ENCODE measurements at places on chromosomes 12 and 14.

DNA sequence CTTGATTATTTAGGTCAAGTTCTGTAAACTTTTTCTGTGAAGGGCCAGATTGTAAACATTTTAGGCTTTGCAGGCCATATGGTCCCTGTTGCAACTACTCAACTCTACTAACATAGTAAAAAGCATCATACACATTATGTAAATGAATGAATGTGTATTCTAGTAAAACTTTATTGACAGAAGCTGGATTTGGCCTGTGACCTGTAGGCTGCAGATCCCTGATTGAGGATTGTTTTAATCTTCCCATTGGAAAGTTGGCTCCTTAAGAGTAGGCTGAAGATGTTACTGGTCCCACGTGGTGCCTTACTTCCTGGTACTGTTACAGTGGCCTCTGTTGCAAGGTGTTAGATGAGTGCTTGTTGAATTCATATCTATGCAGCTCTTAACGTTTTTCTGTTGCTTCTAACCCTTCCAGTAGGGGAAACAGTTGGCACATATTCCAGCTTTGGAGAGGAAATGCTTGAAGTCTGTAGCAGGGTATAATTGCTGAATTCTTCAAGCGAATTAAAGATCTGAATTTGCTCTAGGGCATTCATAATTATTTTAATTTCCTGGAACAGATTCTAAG is 133.6 kb upstream of the DNM1L start:
- DNase-seq, result no peak

DNA sequence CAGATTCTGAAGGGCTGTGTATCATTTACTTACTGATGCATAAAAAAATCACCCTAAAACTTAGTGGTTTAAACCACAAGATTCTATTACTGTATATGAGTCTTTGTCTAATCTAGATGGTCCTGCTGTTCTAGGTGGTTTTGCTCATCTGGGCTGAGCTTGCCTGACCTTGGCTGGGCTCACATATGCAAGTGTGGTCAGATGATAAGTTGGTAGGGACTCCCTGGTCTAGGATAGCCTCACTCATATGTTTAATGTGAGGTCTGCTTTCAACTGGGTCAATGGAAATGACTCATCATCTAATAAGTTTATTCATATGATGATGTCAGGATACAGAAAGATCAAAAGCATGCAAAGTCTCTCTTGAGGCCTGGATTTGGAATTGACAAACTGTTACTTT is 887.8 kb downstream of the TRHDE start:
- no peak for DNase-seq

GRCh38 chr14:50242566-50243310 is 11.4 kb upstream of the SOS2 start:
- no peak for DNase-seq

DNA sequence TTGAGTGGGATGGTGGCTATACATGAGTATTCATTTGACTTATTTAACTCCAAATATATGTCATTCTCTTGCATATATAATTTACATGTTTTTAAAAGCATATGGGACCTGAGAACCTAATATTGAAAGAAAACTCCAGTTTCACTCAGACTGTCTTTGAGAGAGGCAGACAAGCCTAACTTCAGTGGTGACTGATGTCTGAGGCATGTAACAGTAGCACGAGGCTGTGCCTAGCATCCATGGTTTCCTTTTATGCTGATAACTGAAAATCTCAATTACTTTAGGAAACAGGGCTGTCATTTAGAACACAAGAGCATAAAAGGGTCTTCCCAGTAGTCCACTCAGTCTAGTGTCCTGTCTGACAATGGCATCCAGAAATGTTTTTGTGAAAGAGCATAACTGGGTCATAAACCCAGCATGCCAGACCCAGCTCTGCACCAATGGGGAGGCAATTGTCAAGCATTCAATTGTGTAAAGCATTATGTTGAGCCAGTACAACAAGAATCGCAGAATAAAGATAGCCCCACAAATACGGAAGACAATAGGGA is 24.3 kb downstream of the MAPK1IP1L start:
- no peak for DNase-seq

DNA sequence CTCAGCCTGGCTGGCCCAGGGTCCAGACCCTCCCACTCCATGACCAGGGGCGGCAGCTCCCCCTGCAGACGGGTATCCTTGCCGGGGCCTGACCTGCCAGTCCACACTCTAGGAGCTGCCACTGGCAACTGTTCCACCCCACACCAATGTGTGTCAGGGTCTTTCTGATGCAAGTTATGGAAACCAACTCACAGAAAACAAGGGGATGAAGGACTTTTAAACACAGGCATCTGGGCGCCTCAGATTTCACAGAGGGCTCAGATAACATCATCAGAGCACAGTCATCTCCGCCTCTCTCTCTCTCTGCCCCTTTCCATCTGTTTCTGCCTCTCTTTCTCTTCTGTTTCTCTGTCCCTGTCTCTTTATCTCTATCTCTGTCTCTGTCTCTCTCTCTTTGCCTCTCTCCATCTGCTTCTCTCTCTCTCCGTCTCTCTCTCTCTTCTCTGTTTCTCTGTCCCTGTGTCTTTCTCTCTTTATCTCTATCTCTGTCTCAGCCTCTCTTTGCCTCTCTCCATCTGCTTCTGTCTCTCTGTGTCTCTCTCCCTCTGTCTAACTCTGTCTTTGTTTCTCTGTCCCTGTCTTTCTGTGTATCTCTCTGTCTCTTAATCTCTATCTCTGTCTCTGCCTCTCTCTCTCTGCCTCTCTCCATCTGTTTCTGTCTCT is 67.4 kb upstream of the FBRSL1 start:
- peak; percentile 62 for DNase-seq

- peak; percentile 51 for DNase-seq
Observed at GRCh38 chr14:28754209-28754985, 12.2 kb upstream of the FOXG1 start.

DNA sequence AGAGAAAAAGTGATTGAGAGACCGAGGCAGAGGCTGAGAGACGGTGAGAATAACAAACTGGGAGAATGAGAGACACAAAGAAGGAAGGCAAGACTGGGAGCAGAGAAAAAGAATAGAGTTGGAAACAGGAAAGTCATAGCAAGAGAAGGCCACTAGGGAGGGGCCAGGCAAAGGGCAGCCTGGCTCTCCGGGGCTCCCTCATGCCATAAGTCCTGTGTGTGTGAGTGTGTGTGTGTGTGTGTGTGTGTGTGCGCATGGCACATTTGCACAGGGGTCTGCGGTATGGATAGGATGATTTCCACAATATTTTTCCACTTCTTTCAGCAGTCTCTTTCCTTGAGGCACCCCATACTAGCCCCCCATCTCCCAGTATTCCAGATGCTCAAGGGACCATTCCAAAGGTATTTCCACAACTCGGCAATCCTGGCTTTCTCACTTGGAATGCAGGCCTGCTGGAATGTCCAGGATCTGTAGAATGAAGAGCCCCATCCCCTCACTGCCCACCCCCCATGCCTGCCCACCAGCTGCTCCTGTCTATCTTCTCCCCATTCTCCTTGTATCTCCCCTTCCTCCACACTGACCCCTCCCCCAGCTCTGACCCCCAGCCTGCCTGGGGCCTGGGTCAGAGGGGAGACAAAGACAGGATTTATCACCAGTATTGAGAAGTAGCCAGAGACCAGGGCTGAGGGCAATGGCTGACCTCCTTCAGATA is 9.0 kb downstream of the GPR84 start:
- peak; percentile 64 for DNase-seq

- DNase-seq, result no peak
Observed at GRCh38 chr12:49577589-49578315, 9.8 kb upstream of the MCRS1 start.

GRCh38 chr12:17304503-17305347 is 698.8 kb upstream of the LMO3 start:
- no peak for DNase-seq

- DNase-seq, result no peak
Observed at GRCh38 chr14:26412421-26412820, 185.4 kb downstream of the NOVA1 start.

GRCh38 chr14:24403294-24403998 is 4.6 kb downstream of the NYNRIN start:
- DNase-seq, result no peak

GRCh38 chr14:78143489-78144145 is 26.6 kb upstream of the NRXN3 start:
- DNase-seq, result no peak

DNA sequence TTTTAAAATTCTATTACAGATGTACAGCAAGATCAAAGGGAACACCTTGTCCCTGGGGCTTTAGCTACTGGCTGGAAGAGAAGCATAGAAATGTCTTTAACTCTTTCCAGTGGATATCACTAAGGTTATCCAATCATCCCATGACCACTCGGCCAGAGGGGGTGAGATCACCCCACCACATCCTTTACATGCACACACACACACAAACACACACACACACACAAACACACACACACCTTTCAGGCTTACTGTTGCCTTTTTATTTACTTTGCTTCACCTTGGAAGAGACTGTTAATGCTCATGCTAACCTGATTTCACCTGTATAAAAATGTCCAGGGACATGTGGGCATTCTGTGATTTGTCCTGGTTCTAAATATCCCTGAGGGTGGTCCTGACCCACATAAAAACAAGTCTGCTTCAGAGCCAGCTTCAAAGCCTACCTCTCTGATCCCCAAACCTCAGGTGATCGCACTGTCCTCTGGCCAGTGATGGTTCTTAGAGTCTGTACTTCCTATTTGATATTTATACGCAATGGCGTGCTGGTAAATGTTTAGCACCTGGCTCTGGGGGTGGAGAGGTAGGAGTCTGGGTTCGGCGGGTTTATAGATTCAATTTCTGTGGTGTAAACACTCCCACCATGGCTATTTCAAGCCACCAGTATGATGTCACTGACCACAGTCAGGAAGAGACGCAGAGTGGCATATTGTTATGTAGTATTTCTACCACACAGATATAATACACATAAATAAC is 166.1 kb upstream of the EEA1 start:
- no peak for DNase-seq

- no peak for DNase-seq
Observed at GRCh38 chr12:6124411-6125309, at the start of gene VWF. VWF (minus strand) TSS chr12:6124670; CDS start chr12:6123196, 1,474 bp downstream.

GRCh38 chr14:24426912-24427536 is 2.4 kb downstream of the CBLN3 start:
- DNase-seq, result no peak

DNA sequence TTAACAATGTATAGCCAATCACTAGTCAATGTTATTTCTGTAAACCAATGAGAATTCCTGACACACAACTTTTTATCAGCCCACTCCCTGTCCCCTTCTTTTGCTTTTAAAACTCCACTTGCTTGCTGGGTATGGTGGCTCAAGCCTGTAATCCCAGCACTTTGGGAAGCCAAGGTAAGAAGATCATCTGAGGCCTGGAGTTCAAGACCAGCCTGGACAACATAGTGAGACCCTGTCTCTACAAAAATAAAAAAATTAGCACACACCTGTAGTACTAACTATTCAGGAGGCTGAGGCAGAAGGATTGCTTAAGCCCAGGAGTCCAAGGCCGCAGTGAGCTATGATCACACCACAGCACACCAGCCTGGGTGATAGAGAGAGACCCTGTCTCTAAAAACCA is 87.8 kb downstream of the PAPLN start:
- DNase-seq, result no peak

- no peak for DNase-seq
Observed at GRCh38 chr12:56326533-56326932, 7.3 kb downstream of the PAN2 start.

DNA sequence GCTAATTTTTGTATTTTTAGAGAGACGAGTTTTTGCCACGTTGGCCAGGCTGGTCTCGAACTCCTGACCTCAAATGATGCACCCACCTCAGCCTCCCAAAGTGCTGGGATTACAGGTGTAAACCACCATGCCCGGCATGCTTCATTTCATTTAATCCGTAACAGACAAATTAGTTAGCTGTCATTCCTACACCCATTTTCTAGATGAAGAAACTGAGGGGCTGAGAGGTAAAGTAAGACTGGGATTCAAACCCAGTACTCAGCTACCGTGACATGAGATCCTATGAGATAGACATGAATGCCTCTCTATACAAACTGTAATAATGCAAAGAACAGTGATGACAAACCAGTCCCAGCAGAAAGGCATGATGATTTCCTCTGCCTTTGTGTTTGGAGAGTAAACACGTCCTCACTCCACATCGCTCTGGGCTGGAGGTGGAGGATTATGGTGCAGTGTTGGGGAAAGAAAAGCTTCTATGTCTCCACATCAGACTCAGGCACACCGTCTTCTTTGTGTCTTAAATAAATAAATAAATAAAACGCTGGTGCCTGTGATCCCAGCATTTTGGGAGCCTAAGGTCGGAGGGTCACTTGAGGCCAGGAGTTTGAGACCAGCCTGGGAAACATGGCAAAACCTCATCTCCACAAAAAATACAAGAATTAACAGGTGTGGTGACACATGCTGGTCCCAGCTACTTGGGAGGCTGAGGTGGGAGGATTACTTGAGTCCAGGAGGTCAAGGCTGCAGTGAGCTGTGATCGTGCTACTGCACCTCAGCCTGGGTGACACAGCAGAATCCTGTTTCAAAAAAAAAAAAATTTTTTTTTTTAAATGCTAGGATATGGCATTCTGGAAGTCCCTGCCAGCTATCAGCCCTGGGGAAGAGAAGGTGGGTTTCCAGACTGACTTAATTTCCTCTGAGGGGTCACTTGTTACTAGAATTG is 10.5 kb downstream of the VSX2 start:
- no peak for DNase-seq

- no peak for DNase-seq
Observed at GRCh38 chr12:91746976-91747375, 398.7 kb downstream of the BTG1 start.

DNA sequence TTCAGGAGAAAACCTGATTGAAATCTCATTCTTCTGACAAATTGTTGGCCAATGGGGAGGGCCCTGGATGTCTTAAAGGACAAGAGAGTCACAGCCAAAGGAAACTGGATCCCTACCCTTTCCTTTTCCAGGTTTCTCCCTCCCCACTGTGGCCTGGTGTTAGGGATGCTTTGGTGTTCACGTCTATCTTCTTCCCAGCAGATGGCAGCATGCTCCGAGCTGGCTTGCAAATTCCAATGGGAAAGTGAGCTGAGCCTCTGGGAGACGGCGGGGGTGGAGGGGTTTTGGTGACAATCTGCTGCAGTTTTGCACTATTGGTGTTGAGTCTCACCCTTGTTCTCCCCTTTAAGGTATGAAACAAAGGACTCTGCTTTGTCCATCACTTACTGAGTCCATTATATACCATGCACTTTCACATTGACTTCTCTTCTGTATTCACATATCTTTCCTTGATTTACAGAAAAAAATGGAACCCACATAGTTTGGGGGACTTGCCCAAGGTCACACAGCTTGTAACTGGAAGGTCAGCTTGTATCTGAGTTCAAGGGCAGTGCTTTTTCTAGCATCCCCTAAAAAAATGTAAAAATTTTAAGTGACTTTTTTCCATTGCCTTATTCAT is 39.3 kb downstream of the CCDC177 start:
- DNase-seq, result peak; percentile 67

DNA sequence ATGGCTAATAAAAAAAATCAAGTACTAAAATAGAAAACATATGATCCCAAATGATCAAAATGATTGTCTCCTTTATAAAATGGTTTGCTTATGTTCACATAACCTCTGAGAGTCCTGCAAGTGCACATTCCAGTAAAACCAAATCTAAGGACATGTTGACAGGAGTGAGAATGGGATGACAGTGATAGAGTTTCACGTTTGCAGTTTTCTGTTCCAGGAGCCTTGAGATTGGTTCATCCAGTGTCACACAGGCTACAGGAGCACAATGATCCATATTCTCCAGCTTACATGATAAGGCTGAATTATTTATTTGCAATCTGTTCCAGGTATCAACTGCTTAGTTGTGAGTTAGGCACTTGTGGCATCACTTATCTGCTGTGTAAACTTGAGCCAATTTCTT is 1.5 kb upstream of the GYS2 start:
- DNase-seq, result no peak

Measured in nephron progenitor cell (in vitro differentiated cells).